Stimulated activated memory B cell treated with anti-CD40 and anti-IgM and Interleukin-4, amounts not matched to agents 10 μg/mL and 1 μg/mL and 100 μg/mL, for 72 hours (primary cell): ENCODE measurements at places on chromosomes 13 and 19.

DNA sequence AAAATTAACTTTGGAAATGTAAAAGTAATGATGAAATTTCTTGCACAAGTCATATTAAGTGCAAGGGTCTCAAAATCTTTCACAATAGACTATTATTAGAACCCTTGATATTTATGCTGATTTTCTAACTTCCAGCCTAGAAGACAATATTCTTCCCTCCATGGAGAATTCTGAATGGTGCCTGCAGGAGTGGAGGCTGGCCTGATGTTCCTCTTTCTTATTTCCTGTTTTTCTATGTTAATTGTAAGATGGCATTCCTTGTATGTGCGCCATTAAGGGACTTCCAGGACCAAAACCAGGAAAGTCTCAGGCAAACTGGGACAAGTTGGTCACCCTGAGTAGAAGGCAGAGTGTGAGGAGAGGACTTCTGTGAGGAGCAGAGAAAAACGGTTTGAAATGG is 294.9 kb downstream of the DLEU7 start:
- no peak for ATAC-seq

GRCh38 chr19:51257471-51257870 is 6.6 kb downstream of the SIGLECL1 start:
- no peak for ATAC-seq

GRCh38 chr19:27746691-27747380 is 1466.1 kb downstream of the UQCRFS1 start:
- ATAC-seq, result peak; percentile 63

DNA sequence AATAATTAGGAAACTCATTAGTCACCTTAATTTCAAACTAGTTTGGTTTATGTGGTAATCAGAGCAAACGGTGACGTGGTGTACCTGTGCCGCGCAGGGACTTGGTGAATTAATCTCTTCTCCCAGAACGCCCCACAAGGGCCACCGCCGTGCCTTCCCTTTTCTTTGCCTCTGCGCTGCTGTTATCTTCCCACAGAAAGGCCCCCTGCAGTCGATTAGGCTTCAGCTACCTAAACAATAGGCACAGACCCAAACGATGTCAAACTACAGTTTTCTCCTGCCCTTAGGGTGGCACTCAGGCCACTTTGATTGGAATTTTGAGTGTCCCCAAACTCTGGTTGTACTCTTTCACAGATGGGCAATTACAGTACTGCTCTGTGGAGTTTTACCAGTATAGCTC is 115.5 kb downstream of the GGACT start:
- ATAC-seq, result no peak

DNA sequence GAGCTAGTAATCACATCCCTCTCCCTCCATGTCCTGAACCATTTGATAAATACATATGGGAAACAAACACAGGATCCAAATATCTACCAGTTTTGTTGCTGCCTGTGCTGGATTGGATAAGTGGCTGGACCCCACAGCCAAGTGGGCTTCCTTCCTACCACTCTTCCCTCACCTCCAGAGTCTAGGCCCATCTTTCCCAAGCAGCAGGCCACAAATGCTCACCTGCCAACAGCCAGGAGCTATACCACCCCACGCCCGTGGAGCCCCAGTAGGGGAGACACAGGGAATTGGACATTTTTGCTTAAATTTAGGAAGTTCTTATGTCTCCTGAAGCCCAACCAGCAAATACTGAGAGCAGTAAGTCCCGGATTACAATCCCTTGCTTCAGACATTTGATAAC is 55.8 kb downstream of the HSPH1 start:
- no peak for ATAC-seq

- ATAC-seq, result no peak
Observed at GRCh38 chr13:20093951-20094350, 66.9 kb downstream of the GJA3 start.

GRCh38 chr19:8208922-8209461 is at the start of gene CERS4:
TSS of gene CERS4 (plus strand) at chr19:8209370. CDS start at chr19:8251077, 41,707 bp downstream.
- ATAC-seq, result peak; percentile 92

GRCh38 chr13:99743094-99743493 is 228.5 kb downstream of the ZIC5 start:
- no peak for ATAC-seq
